Skeletal muscle cell (primary cell): ENCODE measurements at places on chromosomes 3 and 15.
A peak's percentile ranks its signal among the peaks of the same experiment; 100 is the strongest.

DNA sequence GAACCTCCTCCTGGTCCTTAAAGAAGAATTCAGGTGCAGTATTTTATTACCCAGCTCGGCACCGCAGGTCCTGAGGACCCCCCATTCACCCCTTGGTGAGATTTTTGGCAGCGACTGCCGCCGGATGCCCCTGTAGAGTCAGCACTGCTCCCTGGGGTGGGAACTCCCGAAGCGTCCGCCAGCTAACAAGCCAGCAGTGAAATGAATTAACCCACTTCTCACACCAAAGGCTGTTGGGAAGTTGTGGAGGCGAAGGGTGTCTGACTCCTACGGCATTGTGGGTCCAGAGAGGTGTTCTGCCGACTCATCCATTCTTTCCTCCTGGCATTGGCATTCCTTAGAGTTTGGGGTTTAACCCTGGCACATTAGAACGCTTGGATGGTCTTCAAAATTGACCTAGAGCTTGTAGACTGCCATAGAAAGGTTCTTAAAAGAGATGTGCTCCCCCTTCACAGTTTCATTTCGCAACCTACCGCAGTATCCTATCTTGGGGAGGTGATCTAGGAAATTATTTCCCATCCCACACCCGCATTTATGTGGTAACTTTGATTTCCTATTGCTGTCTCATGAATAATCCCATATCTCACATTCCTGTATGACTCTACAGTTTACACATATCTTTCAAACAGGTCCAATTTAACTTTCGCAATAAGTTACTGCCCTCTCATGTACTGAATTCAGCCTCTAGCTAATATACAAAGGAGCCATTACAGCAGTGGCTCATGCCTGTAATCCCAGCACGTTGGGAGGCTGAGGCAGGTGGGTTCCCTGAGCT lies 879 bp upstream of the EIF5A2 start:
- peak; percentile 86 for DNase-seq

DNA sequence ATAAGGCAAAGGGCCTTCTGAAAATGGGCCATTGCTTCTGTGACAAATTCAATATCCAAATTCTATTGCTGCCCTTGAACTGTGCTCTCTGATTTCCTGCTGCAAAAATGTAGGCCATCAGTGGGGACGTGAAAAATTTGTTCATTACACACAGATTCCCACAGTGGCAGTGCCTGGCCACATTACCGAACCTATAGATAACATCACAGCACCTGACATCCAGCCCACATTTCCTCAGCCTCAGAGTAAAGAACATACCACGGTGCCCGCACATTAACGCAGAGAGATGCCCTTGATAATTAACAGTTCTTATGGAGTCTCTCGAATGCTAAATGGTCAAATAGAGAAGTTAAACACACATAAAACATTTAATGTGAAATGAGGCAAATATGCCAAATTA lies 931.6 kb upstream of the CFAP20DC start:
- no peak for DNase-seq

DNA sequence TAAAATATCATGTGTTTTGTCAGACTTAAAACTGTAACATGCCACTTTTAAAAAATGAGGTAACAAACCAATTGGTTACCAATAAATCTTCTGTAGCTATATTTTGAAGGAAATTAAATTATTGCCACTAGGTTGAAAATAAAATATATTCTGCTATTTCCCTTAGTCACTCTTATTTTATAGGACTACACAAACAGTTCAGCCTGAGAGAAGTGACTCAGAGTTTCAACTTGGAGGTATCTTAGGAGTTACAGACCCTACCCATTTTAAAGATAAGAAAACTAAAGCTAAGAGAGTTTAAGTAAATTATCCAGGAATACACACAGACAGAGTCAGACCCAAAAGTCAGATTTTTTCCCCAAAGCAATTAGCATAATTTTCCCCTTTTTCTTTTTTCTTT lies 65.1 kb downstream of the PIK3CB start:
- no peak for DNase-seq

DNA sequence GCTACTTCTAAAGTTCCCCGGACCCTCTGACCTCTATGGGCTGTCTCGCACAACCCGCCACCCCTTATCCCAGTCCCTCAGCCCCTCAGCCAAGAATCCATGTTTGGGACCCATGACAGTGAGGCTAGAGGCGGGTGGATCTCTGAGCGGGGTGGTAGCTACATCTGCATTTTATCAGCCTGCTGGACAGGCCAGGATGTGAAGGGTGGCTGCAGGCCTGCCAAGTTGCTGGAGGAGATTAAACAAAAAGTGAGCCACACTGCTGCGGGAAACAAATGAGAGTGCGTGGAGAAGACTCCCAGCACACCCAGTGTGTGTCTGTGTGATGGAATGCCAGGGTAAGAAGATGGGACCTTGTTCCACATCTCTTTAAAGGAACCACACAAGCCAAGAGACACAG lies 51.1 kb upstream of the SPATA12 start:
- no peak for DNase-seq

DNA sequence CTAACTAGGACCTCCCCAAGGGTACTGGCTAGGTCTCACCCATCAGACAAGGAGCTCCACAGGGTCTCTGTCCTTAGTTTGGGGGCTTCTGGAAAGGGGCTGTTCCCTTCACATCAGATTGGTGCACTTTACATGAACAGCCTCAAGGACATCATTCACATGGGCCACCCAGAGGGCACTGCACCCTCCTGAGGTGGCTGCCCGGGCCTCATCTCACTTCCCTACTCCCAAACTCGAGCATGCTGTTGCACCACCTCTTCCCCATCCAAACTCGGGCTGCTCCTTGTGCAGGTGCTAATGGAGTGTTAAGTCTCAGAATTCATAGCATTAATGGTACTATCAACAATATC lies 48.1 kb downstream of the RAB11A start:
- no peak for DNase-seq

GRCh38 chr3:187490366-187490765 lies 122.2 kb downstream of the RTP4 start:
- DNase-seq = no peak
